ENCODE measurements at places on chromosomes 5 and 9.
A peak's percentile ranks its signal among the peaks of the same experiment; 100 is the strongest.

GRCh38 chr5:1054018-1054798, 45.6 kb downstream of the NKD2 start:
- no peak for DNase-seq

GRCh38 chr5:170635706-170636105, 131.9 kb downstream of the KCNIP1 start:
- no peak for DNase-seq

DNA sequence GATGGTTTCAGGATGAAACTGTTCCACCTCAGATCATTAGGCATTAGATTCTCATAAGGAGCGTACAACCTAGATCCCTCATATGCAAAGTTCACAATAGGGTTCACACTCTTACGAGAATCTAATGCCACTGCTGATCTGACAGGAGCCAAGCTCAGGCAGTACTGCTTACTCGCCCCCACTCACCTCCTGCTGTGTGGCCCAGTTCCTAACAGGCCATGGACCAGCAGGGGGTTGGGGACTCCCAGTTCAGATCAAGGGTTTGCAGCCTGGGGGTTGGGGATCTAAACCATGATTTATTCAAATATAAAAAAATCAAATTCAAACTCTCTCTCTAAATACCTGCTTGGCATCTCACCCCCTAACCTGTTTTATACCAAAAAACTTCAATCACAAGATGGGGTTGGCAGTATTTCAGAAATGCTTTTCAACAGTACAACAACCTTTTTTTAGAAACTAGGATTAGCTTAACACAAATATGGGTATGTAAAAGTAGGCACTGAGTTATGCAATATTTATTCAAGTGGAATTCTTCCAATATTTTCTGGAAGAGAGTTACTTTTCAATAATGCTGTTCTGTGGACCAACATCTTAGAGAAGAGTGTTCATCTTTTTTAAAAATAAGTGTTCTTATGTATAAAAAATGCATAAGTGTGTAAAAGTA, 30.1 kb upstream of the SLC12A2 start:
- no peak for DNase-seq

- no peak for DNase-seq
Measured at GRCh38 chr9:137317021-137317717, 15.1 kb upstream of the NRARP start.

- DNase-seq, result no peak
Measured at GRCh38 chr9:92247981-92248380, 45.5 kb downstream of the IARS1 start.

GRCh38 chr9:27538647-27539046, 9.0 kb upstream of the MOB3B start:
- DNase-seq, result no peak

- no peak for DNase-seq
Measured at GRCh38 chr5:3105172-3105571, 353.7 kb upstream of the IRX2 start.

- peak; percentile 99 for DNase-seq
Measured at GRCh38 chr9:33167084-33167971, at the start of gene B4GALT1. Gene B4GALT1 (minus strand): TSS chr9:33167336. CDS start chr9:33167169, 167 bp downstream.

- peak; percentile 18 for DNase-seq
Measured at GRCh38 chr5:43110606-43111170, 10.0 kb upstream of the ZNF131 start.

DNA sequence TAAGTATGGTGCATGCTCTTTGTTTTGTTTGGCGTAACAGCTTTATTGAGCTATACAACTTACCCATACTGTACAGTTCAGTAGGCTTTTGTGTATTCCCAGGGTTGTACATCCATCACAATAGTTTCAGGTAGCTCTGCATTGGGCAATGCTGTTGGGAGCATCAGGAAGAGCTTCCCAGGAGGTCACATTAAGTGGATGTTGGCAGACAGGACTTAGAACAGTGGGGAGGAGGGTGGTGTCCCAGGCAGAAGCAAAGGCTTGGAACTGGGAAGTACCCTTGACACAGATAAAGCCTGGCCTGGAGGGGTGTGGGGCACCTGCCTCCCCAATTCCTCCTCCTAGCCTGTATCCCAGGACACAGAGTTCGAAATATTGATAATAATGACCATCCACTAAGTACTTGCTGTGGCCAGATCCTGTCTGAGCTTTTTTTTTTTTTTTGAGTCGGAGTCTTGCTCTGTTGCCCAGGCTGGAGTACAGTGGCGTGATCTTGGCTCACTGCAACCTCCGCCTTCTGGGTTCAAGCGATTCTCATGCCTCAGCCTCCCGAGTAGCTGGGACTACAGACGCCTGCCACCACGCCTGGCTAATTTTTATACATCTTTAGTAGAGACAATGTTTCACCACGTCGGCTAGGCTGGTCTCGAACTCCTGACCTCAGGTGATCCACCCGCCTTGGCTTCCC, 1.3 kb downstream of the BBLN start:
- DNase-seq, result no peak

GRCh38 chr9:126581893-126582292, 31.8 kb upstream of the LMX1B start:
- DNase-seq, result no peak

DNA sequence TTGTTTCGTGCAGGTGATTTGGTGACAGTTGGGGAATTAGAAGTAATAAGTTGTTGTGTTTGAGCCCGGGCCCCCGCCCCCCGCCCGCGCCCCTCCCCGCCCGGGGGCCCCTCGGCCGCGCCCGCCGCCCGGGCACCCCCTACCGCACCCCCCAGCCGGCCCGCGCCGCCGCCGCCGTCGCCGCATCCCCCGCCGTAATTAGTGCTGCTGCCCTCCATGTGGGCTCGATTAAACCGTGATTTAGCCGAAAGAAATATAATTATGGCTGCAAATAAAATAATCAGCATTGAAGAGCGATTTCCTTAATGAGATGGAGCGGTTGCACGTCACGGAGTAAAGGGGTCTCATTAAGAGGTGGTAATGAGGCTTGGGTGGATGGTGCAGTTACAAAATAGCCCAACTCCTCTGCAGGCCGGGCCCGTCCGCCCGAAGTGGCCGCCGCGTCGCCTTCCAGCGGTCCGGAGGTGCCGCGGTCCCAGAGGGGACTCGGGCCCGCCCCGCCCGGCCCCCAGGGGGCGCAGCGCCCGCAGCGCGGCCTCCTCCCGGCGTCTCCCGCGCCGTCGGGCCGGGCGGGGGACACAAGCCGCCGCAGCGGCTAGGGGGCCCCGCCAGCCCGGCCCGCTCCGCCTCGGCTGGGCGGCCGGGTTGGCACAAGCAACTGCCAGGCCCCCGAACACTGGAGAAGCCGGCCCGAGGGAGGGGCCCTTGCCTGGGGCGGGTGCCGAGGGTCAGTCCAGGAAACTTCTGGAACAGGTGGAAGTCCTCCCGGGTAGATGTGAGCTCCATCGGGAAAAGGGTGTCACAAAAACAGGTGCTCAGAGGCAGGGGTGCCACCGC, 6.9 kb upstream of the OTP start:
- peak; percentile 49 for DNase-seq

GRCh38 chr9:117796681-117797080, 92.5 kb downstream of the TLR4 start:
- no peak for DNase-seq

GRCh38 chr5:152534641-152535040, 129.6 kb upstream of the NMUR2 start:
- no peak for DNase-seq

DNA sequence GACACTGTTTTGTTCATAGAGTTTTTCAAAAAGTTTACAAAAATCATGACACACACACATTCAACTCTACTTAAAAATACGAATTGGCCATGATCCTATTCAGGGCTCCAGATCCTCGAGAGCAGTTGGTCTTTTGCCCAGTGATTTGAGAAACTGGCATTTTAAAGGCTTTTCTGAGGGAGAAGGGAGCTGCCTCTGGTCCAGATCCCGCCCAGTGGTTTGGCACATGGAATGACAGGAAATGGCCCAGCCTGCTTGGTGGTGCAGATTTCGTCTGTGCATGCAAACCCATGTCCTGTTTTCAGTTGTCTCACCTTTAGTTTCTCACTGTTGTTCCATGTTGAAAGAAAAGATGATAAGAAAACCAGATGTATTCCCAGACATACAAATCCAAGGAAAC, 3.6 kb downstream of the CAMK4 start:
- DNase-seq, result no peak

GRCh38 chr5:172492097-172492840, 37.9 kb upstream of the SH3PXD2B start:
- no peak for DNase-seq

GRCh38 chr5:126683912-126684311, 83.2 kb downstream of the PHAX start:
- no peak for DNase-seq

DNA sequence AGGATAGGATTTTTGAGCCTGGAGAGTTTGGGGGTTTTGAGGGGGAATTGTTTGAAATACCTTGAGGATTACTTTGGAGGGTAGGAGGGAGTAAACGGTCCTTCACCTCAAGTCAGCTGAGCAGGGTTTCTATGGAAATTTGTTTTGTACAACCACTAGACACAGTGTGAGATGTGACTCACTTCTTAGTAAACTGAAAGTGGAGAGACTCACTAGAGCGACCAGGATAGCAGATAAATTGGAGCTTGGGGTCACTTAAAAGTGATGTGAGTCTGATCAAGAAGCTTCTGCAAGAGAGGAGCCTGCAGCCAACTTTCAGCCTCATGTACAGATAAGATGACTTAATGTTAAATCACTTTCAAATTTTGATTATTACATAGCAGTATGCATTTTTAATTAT, 1945.9 kb upstream of the NUDT12 start:
- DNase-seq, result no peak

DNA sequence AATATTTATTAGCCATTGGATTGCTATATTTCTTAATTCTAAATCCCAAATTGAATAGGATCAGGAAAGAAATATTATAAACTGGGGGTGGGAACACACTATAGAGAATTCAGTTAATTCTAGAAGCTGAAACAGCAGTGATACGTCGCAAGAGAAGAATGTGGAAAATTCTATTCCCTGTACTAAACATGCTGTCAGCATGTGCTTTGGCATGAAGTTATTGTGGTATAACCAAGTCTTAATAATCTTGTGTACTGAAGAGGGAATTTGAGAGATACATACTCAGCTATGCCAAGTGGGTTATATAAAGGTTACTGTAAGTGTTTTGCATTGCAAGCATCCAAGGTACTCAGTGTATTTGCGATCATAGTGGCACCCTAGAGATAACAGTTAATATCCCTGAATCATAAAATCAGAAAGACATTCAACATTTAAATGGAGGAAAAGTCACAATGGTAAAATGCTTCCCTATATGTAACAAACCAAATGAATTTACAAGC, 1492.9 kb upstream of the C9orf72 start:
- DNase-seq, result no peak

DNA sequence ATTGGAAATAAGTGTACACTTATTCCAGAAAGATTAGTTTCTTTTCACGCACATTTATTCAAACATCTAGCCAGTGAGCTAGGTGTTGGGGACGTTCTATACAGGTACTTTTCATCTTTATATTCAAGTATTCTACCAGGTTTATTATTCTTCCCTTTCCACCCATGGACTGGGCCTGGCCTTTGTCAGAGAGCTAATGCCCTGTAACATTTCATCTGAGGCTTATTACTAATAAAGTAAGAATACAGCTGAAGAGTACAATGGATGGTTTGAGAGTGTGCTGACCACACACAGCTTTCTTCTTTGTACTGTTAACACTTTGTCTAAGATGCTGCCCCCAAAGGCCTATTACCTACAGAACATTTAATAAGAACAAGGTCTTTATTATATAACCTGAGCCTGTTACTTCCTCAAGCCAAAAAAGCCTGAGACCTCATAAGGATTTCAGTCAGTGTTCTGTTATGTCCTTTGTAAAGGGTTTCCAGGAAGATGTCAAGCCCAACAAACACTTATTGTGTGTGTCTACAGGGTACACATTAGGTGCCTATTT, 93.5 kb downstream of the ZNF608 start:
- DNase-seq, result no peak

DNA sequence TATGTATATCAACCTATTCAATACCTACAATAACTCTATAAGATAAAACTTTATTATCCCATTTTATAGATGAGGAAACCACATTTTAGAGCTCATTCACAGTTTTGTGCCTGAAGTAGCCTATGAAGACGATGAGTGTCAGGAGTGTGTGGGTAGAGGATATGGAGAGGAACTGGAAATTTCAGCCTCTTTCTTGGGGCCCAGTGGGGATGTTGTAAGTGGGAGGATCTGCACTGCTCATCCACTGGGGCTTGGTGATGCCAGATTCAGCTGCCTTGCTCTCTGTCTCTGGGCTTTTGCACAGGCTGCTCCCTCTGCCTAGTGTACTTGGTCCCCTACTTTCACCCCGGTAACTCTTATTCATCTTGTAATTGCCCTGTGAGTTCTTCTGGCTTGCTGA, 194.7 kb downstream of the SREK1 start:
- no peak for DNase-seq

DNA sequence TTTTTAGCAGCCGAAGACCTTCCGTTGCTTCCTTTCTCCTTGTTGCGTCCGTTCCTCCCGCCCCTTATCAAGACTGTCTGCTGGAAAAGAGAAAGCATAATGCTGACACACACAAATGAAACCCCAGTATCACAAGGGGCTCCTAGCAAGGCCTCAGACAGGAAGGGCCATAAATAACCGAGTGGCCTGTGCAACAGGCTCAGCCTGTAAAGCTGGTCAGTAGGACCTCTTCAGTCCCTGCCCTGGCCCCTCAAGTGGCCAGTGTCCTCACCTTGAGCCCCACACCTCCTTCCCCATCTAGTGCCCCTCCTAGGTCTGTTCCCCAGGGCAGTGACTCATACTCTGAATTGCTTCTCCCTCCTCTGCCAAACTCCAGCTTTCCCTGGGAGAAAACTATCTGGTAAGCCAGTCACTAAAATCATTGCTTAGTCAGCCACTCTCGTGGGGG, 174.6 kb upstream of the IL12B start:
- no peak for DNase-seq

- DNase-seq, result no peak
Measured at GRCh38 chr9:18327121-18327520, 146.8 kb upstream of the ADAMTSL1 start.

- no peak for DNase-seq
Measured at GRCh38 chr5:112968411-112969106, 8.0 kb upstream of the DCP2 start.

- DNase-seq, result no peak
Measured at GRCh38 chr5:88480245-88480644, 211.6 kb upstream of the TMEM161B start.

GRCh38 chr5:139443831-139444453, 4.6 kb upstream of the DNAJC18 start:
- no peak for DNase-seq

Data from stimulated activated CD4-positive, alpha-beta T cell treated with anti-CD3 and anti-CD28 coated beads, Interleukin-1b, Interleukin-23, amount 100 ng/mL, for 4 hours (primary cell).